Stimulated activated CD4-positive, alpha-beta T cell treated with anti-CD3 and anti-CD28 coated beads, TNF-alpha, amount 100 ng/mL, for 1 hour (primary cell): ENCODE measurements at places on chromosomes 12 and 14.

DNA sequence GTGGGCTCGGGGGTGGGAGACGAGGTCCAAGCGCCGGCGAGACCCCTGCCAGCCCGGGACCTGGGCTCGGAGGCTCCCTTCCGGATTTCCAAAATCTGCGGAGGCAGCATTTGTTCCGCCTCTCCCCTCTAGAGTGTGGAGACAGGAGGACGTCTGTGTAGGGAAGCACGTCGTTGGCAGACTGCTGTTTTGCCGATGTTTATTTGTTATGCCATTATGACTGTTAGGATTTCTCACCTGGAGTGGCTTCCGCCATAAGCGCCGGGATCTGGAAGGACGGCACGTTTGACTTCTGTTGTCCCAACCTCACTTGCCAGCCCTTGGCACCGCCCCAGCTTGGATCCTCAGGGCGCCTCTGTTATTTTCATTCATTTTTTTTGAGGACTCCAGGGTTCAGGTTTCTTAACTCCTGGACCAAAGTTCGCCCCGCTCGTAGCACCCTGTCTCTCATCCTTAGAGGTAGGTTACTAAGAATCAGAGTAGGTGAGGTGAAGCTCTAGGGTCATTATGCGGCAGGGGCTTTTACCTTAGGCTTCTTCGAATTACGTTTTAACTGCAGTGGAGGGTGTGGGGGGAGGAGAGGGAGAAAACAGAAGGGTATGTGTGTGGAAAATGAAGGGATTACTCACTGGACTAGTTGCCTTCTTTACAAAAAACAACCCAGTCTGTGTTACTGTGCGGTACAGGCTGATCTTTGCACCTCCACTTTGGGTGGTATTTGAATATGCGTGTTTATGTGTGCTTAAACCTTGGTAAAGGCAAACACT lies 547 bp upstream of the PYGL start:
- no peak for DNase-seq

- no peak for DNase-seq
Measured at GRCh38 chr14:102985665-102986064, 63.2 kb downstream of the AMN start.

GRCh38 chr14:42523666-42524065 lies 917.0 kb downstream of the LRFN5 start:
- no peak for DNase-seq

DNA sequence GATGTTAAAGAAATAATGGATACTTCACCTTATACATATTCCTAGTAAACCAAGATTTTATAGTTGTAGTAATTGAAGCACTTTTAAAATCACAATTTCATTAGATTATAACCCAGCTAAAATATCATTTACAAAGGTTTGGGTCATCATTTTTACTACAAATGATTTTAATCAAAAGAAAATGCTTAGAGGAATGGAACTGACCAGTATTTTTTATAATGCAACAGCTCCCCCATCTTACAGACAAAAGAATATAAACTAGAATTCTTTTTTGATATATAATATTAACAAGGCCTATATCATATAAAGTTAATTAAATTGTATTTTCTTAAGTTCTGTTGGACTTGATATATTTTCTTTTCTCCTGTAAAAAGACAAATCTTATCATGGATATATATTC lies 20.4 kb upstream of the LRFN5 start:
- no peak for DNase-seq

DNA sequence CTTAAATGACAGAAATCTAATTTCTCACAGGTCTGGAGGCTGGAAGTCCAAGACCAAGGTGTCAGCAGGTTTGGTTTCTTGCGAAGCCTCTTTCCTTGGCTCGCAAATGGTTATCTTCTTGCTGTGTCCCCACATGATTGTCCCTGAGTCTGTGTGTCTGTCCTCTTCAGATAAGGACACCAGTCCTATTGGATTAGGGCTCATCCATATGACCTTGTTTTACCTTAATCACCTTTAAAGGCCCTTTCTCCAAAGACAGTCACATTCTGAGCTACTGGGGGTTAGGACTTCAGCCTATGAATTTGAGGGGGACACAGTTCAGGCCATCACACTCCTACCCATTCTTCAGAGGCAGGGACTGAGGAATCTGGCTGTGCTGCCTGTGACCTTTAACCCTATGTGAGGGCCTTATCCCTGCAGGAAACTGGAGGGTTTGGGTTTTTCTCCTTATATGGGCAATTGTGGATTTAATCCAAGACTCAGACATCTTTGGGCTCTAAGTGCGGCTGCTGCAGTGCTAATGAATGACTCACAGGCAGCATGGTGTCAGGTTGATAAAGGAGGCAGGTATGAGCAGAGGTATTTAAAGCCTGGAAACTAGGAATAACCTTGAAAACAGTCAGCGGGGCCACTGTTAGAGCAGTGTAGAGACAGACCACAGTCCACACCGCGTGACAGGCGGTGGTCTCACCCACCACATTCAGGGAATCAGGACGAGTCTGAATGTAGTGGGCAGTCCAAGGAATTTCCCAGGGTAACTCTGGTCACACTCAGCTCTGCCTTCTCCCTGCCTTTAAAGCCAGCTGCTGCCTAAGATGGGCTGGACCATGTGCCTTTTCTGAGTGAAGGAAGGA lies 10.2 kb downstream of the TPCN1 start:
- DNase-seq: no peak

DNA sequence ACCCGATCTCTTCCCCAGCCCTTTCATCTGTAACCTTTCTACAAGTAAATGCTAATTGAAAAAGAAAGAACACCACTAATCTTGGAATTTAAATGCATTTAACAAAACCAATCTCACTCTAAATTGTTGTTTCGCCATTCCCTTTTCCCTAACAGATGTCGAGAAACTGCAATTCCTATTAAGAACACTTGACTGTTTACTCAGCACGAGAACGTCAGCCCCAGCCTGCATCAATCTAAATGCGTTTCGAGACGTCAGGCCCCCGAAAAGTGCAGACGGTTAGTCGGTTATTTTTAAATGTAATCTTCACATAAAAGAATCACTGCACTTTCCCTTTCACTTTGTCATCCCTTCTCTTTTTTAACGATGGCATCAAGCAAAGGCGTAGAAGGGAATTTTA lies 837.6 kb downstream of the VRK1 start:
- DNase-seq: no peak

DNA sequence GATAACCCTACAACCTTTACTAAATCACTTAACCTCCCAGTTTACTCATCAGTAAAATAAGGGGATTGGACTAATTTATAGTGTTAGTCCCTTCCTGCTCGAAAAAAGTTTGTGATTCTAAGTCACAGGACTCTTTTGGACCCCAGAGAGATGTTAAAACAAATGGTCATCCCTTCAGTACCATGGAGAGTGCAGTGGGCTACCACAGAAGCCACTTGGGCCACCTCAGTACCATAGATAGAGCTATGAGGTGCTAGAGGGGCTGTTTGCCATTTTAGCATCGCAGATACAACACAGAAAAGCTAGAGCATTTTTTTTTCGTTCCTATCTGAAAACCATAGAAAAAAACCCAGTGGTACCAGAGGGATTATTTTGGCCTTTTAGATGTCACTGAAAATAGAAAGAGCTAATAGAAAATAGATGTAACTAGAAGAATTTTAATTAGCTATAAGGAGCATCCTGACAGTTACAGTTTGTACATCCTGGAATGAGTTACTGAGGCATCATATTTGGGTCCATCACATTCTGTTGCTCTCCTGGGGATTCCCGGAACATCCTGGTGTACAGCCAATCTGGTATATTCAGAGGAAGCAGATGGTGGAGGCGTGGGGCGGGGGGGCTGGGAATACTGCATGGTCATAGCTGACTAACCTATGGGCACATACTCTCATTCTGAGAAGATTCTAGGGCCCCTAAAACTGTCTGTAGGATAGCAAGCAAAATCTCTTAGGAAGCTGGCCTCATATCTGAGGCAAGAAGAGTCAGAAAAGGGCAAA lies 2.8 kb downstream of the ZNF219 start:
- DNase-seq: no peak

DNA sequence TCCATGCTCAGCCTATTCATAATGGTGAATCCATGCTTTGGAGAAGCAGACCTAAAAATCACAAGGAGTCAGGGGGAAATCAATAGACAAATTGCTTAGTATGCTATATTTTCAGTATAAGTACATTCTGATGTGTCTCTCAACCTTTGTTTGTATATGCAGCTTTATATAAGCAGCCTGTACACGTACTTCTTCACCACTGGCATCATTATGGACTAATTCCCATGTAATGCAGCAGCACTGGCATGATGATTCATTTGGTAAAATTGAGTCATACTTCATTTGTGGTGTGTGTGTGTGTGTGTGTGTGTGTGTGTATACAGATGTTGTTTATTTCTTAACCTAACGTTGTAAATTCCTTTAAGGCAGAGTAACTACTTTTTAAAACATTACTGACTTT lies 10.9 kb downstream of the DCP1B start:
- no peak for DNase-seq

DNA sequence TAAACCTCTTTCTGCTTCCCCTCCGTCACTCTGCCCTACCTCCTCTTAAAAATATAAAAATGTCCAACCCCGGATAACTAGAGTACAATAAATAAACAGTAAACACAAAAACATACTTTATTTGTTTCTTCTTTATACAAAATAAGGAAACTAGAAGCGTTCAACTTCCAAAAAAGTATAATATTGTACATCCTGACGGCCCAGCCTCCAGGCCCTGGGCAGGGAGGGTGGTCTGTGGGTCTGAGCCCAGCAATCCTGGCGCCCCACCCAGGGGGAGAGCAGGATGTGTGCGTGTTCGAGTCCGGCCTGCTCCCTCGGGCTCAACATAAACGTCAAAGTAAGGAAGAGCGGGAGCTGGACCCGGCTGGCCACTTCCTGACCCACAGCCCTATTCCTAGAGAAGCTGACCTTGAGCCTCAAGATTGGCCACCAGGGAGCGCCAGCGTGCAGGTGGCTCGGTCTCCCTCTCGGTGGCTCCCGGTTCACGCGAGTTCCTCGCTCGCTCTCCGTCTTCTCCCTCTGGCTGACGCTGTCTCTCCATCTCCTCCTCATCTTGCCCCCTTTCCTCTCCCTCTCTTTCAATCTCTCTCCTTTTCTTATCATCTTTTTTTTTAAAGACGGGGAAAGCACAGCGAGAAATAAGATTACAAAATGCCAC lies 9.4 kb downstream of the LHX5 start:
- DNase-seq: peak; percentile 32

DNA sequence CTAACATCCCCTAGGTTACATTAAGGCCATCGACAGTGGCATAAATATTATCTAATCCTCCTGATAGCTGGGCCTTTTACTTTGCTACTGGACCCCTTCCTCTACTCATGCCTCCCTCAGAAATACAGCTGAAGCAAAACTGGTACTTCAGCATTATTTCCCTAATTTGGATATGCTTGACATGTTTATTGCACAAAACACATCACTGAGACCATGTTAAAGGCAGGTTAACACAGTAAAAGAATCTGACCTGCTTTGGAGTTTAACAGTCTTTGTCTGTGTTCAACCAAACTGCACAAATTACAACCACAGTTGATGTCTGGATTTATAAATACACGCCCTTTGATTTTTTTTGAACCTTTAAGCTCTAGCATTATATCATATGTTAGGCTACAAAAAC lies 156.6 kb downstream of the FOXA1 start:
- DNase-seq: no peak

DNA sequence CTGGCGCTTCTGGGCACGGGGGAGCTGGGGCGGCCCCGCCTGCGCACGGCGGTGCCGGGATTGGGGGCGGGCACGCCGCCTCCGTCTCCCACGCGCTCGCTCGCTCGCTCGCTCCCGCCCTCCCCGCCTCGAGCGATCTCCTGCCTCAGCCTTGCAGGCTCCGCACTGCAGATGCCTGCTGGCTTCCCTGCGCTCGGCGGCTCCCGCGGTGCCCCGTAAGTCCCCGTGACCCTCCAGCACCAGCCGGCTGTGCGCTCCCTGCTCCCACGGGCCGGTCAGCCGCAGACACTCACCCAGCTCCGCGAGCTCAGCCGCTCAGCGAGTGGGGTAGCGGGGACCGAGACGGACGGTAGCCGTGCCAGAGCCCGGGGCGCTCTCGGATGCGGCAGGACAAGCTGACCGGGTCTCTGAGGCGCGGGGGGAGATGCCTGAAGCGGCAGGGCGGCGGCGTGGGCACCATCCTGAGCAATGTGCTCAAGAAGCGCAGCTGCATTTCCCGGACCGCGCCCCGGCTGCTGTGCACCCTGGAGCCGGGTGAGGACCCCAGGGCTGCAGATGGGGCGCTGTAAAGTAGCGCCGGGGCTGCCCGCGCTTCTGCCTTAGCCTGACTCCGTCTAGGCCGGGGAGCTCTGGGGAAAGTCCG lies at the start of gene TBC1D30:
Gene TBC1D30, plus strand, starts transcription at position 148 of the 643 bp plus-strand sequence. Its CDS starts 233 bp downstream, at position 381.
- no peak for DNase-seq

- no peak for DNase-seq
Measured at GRCh38 chr12:55931317-55931779, 386 bp downstream of the DGKA start.

GRCh38 chr12:68876461-68876860 lies 56.5 kb downstream of the CPM start:
- DNase-seq: no peak

- no peak for DNase-seq
Measured at GRCh38 chr12:65367396-65367795, 88.9 kb downstream of the MSRB3 start.

GRCh38 chr12:25859976-25860375 lies 98.5 kb upstream of the RASSF8 start:
- no peak for DNase-seq

GRCh38 chr14:104856157-104856868 lies 8.8 kb upstream of the CEP170B start:
- no peak for DNase-seq

GRCh38 chr12:6942331-6942665 lies 1.3 kb upstream of the RNU7-1 start:
- DNase-seq: no peak

- DNase-seq: no peak
Measured at GRCh38 chr12:75774261-75775052, 257.1 kb downstream of the PHLDA1 start.

DNA sequence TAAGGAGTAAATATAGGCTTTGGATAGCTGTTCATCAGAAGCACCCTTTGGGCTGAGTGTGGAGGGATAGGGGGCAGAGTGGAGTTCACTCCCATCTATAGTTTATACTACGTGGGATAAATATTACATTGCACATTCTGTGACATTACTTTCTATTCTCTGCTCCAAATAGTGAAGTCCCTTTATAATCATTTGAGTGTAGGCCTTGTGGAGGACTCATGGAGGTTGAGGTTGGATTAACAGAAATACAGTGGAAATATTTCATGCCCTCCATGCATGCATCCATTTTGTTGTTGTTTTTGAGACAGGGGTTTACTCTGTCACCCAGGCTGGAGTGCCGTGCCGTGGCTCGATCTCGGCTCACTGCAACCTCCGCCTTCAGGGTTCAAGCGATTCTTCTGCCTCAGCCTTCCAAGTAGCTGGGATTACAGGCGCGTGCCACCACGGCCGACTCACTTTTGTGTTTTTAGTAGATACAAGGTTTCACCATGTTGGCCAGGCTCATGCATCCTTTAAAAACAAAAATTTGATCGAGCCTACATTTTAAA lies 1.4 kb downstream of the CHPT1 start:
- no peak for DNase-seq

- no peak for DNase-seq
Measured at GRCh38 chr12:109798691-109799090, 34.5 kb downstream of the TRPV4 start.
